Stimulated activated CD4-positive, alpha-beta T cell treated with anti-CD3 and anti-CD28 coated beads, Interleukin-2, amount 100 ng/mL, for 4 hours (primary cell): ENCODE measurements at places on chromosomes 2 and 18.

- DNase-seq, result peak; percentile 56
Measured at GRCh38 chr2:216081487-216082116, at the start of the genes PECR and TMEM169. PECR (minus strand) TSS chr2:216081809; CDS start chr2:216081741, 68 bp downstream. TMEM169 (plus strand) TSS chr2:216081919; CDS start chr2:216095964, 14,045 bp downstream.

GRCh38 chr18:58195278-58195765 lies 151.3 kb downstream of the NEDD4L start:
- peak; percentile 2 for DNase-seq

- no peak for DNase-seq
Measured at GRCh38 chr2:229133155-229133772, 137.8 kb downstream of the PID1 start.

DNA sequence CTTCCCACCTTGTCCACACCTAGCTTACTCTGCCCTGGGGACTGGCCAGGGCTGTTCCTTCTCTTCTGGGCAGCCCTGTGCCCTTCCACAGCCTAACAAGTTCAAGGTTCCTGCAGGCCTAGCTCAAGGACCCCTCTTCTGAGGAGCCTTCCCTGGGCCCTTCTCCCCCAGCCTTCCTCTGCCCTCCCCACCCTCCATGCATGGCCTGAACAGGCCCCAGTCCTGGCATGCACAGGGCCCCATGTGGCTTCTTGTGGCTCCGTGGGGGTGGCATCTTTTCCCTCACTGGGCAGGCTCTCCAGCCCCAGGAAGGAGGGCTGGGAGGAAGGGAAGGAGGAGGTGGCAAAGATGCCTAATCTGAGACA lies 162.9 kb downstream of the CELF4 start:
- no peak for DNase-seq

DNA sequence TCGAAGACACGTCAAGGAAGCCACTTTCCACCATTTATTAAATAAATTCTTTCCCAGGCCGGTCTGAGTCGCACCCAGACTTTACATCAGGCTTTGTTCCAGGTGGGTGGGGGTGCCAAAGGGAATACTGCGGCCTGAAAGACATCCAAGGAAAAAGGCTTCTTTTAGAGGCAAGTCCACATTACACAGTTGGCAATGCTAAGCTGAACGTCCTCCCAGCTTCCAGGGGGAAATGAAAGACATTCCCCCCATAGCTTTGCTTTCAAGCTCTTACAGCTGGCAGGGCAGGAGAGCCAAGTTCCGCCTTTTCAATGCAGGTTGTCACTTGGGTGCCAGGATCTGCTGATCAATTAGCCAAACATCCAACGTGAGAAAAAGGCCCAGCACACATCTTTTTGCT lies 36.5 kb upstream of the PTPN4 start:
- DNase-seq, result no peak
